ENCODE measurements at places on chromosomes 12 and 14.
A peak's percentile ranks its signal among the peaks of the same experiment; 100 is the strongest.

GRCh38 chr12:39643052-39643451 lies 23.4 kb upstream of the ABCD2 start:
- DNase-seq = no peak

GRCh38 chr12:63406781-63407180 lies 255.8 kb upstream of the AVPR1A start:
- no peak for DNase-seq

- no peak for DNase-seq
These were observed 736.4 kb downstream of the NOVA1 start for GRCh38 chr14:25861406-25861805.

GRCh38 chr12:71556875-71557274 lies 106.8 kb downstream of the ZFC3H1 start:
- no peak for DNase-seq

- DNase-seq = no peak
These were observed 12.7 kb downstream of the TSPAN11 start for GRCh38 chr12:30939234-30939633.

DNA sequence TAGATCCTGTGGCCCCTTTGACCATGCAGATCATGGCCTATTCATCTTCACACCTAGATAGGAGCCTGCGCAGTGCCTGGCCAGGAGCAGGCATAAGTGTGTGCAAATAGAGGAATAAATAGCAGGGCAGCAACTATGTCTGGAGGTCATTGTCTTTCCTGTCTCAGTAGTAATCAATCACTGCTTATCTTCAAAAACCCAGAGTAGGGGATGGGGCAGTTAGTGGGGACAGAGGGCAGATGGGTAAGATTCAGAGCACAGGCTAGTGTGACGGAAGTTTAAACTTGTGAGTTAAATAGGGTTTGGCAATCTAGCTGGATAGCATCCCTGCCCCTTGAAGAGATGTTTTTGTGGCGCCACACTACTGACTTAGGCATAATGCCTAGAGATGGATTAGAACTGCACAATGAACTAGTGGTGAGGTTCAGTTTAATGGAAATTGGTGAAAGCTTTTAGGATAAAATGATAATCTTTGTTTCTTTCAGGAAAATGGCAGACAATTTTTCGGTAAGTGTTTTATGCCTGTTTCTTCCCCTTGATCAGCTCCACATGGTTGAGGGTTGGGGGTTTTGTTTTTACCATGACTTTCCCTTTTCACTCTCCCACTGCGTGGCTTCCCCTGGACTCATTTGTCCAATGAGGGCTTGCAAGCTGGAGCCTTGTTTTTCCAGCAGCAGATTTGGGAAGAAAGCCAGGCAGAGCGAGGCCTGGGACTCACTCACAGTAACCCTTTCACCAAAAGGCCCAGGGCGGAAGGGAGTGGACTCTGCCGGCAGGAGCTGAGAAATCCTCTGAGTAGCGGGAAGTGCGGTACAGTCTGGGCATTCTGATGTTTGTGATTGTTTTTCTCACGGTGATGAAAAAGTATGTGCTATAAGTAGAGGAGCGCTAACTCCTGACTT lies 8.1 kb downstream of the LGALS3 start:
- DNase-seq = no peak

GRCh38 chr12:2753536-2753935 lies 41.2 kb upstream of the FKBP4 start:
- no peak for DNase-seq

DNA sequence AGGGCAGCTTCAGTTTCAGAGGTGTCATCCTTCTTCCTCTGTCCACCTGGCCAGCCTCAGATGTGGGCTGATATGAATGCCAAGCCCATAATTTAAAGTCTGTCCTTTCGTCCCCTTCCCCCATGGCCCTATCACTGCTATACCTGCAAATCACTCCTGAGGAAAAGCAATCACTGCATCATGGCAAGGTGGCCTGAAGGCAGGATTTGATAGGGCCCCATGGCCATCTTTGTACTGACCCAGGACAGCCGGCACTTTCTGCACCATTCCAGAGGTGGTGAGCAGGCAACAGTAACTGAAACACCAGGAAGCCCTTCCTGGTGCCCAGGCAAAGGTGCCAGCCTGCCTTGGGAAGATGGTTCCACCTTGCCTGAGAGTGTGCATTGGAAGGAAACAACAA lies 60.8 kb downstream of the ANO2 start:
- DNase-seq = no peak

- DNase-seq = no peak
These were observed 290.5 kb upstream of the FBXO33 start for GRCh38 chr14:39722547-39723273.

GRCh38 chr12:107929436-107929835 lies 154.9 kb downstream of the ASCL4 start:
- no peak for DNase-seq

DNA sequence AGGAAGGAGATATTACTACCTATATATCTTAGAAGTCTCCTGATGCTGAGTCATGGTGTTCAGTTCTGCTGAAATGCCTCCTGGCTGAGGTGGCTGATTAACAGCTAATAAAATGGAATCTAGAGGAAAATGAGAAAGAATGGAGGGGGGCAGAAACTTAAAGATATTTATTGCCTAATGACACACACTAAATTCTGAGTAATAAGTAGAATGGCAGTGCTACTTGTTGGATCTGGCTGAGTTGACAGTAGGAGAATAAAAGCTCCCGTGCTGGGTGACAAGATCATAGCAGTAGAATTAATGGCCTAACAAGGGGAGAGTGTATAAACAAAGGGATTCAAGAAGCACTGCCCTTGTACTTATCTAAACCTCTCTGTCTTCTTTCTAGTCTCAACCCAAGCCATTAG lies 137.5 kb downstream of the CNTN1 start:
- DNase-seq = no peak

- DNase-seq = no peak
These were observed 369.1 kb downstream of the NPAS3 start for GRCh38 chr14:33307691-33308251.

GRCh38 chr12:83016218-83016835 lies 329.6 kb downstream of the TMTC2 start:
- DNase-seq = no peak

- DNase-seq = no peak
These were observed 3.2 kb upstream of the DIO3 start for GRCh38 chr14:101557811-101558738.

DNA sequence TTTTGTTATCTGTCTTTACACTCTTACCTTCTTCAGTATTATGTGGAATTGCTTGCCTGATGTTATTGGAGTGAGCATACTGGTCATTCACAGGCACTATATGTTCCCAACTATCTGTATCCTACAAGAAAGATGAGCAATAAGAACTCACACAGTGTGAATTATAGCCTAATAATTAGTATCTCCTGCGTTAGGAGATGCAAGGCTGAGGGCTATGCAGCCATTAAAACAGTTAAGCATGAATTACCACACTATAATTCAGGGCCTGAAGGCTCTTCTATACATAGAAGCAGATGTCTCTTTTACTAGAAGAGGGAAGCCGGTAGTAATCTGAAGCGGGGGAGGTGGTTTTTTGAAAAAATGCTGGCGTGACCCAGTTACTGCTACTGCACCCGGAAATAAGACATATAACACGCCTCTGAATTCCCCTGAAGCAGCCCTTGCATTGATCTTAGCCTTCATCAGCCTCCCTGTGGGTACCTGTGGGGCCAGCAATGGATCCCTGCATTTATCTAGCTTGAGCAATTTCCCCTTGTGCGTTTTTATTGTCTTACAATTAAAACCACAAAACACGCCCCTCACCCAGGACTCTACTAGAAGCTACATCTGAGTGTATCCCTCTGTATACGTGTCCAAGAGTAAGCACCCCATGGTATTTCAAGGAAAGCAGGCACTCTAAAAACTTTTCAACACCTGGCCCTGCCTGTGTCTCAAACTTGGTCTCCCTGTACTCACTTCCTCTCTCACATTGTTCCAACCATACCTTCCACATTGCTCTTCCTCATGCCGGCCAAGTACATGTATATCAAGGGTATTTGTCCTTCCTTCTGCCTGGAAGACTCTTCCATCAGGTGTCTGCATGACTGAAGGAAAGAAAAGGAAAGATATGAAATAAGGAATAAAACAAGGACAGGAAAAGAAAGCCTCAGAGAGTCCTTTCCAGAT lies 210.9 kb upstream of the ARID2 start:
- DNase-seq = peak; percentile 47

DNA sequence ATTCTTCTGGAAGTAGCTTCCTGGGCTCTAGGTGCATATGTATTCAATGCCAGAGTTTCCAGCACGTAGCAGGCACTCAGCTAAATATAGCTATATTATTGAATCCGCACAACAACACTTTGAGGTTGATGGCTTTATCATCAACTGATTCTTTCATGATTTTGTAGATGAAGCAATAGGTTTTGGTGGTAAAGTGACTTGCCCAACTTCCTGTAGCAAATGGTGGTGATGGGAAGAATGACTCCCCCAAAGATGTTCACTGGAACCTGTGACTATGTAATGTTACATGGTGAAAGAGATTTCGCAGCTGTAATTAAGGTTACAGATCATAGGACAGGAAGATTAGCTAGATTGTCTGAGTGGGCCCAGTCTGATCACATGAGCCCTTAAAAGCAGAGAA lies 3.2 kb downstream of the TDRD9 start:
- no peak for DNase-seq

Data from activated CD4-positive, alpha-beta T cell treated with anti-CD3 and anti-CD28 coated beads for 48 hours (primary cell).